Pancreas (tissue), 10 donors: ENCODE measurements at places on chromosomes 4 and X. TPM values are rescaled to one million over a fixed set of nuclear protein-coding genes. Genes with fewer than 3 reads are reported as not detected.

Gene CTSO
- 3.3 TPM for polyA plus RNA-seq

Gene CISD2
- 23.1 TPM for polyA plus RNA-seq

Gene GAGE12J
- not detected for polyA plus RNA-seq

Gene STPG2
- polyA plus RNA-seq: 0.12 TPM

Gene TMPRSS11D
- not detected for polyA plus RNA-seq

Gene FATE1
- polyA plus RNA-seq: 0.07 TPM

Gene OPHN1
- 0.61 TPM for polyA plus RNA-seq

Gene VCX3A
- not detected for polyA plus RNA-seq

Gene AKAP17A
- 85.3 TPM for polyA plus RNA-seq

Gene PNMA3
- polyA plus RNA-seq: 2.3 TPM
